ENCODE measurements at places on chromosomes 3 and 15.

DNA sequence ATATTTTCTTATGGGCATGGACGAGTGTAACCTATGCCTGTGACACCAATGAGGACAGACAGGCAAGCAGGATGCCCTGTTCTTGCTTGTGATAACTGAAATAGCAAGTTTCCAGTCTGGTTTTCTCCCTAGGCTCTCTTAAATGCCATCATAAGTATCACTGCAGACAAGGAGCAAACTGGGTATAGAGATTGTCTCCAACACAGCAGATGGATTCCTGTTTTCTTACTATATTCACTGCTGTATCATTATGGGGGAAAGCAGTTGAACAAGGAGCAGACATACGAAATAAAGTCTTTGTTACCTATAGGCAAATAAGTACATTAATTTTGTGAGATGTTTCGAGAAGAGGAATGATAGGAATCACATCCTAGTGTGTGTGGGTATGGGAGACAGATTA is 178.0 kb upstream of the TBL1XR1 start:
- no peak for DNase-seq

DNA sequence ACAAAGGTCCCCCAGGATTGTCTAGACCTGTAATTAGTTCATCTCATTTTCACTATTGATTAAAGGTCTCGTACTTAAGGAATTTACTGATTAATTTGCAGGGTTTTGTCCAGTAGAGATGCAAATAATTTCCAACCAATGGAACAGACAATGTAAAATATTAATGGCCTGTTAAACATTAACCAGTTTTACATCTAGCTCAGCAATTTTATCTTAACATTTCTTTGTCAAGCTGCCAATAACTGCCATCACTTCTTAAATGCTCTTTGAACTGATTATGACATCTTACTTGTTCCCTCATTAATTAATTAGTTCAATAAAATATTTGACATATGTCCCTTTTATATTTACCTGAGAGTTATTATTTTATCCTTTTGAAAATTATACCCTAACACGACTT is 9.4 kb upstream of the STRIT1 start:
- no peak for DNase-seq

GRCh38 chr3:71987089-71987735 is 202.3 kb upstream of the PROK2 start:
- DNase-seq, result no peak

GRCh38 chr15:67862750-67863441 is 23.1 kb upstream of the RNU6-1 start:
- no peak for DNase-seq

GRCh38 chr15:53758412-53758811 is 1.1 kb downstream of the WDR72 start:
- no peak for DNase-seq

GRCh38 chr3:11791339-11792200 is 55.1 kb downstream of the TAMM41 start:
- DNase-seq, result no peak

- no peak for DNase-seq
Measured at GRCh38 chr3:189233225-189233858, 61.6 kb downstream of the TPRG1 start.

DNA sequence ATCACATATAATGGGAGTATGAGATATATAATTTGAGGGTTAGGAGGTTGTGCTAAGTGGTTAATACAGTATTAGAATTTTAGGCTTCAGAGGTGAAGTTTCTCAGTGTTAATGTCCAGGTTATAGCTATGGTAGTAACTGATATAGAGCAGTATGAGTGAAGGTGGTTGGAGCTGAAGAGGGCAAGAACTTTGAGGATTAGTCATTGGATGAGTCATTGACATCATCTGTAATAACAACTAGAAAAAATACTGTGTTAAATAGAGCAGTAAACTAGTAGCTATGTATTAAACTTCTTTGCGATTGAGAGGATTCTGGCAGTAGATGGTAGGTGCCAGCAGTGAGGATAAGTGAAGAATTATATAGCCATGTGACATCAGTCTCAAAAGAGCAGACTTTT is 47.5 kb upstream of the EIF3J start:
- DNase-seq, result no peak

DNA sequence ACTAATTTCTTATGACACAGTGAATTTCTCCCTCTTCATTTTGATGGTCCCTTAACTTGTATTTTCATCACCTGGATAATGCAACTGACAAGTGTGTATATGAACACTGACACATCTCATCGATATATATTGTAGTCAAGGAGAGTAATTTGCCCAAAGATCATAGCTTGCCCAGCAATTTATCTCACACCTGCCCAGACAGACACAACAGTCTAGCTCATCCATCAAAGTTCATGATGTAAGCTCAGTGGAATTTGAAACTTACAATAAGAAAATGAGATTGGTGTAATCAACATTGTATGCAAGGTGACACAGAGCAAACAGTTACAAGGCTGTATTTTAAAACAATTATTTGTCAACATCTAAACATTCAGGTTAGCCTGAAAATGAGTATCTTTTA is 805.8 kb downstream of the NAALADL2 start:
- no peak for DNase-seq

DNA sequence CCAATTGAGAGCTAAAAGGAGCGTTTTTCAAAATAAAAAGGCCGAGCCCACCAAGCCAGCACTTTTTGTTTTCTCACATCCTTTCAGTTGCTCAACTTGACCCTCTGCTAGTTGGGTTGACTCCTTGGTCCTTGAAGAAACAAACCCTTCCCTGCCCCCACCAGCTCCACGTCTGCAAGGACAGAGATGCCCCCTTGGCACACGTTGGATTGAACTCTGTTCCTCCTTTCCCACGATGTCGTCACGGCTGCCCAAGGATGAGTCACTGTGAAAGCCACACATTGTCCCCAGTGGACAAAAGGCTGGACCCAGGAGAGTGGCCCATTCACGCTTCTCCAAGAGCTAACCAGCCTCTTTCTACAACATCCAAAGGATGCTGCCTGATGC is 43.0 kb upstream of the SPATA12 start:
- DNase-seq, result no peak

DNA sequence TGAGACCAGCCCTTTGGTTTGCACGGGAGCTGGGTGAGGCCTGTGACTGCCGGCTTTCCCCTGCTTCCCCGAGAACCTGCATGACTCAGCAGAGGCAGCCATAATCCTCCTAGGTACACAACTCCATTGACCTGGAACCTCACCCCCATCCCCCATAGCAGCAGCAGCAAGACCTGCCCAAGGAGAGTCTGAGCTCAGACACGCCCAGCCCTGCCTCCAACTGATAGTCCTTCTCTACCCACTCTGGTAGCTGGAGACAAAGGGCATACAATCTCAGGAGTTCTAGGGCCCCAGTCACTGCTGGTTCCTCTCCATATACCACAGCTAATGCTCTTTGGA is 141.0 kb upstream of the ARHGEF26 start:
- no peak for DNase-seq

Measured in T-helper 1 cell (primary cell).